ENCODE measurements at places on chromosomes 13 and 19.
A peak's percentile ranks its signal among the peaks of the same experiment; 100 is the strongest.

DNA sequence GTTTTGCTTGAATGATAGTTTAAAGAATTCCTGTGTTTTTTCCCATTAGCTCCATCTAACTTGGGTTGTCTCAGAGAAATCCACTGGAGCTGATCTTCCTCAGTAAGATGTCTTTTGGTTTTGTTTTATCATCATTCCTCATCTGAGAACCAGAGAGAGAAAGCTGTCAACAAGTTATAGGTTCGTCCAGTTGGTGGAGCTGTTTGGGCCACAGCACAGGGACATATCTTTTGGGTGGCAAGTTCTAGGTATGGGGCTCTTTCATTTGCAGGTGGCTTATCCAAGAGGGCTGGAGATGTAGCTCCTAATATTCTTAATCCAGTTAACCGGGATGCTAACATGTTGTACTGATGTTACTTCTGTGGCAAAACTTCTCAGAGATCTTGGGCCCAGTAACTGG is 174.2 kb downstream of the KCNRG start:
- DNase-seq: no peak

GRCh38 chr19:51572410-51572809 is 1.3 kb downstream of the ZNF175 start:
- no peak for DNase-seq

- DNase-seq: no peak
Measured at GRCh38 chr19:43592800-43593350, 3.1 kb downstream of the IRGQ start.

DNA sequence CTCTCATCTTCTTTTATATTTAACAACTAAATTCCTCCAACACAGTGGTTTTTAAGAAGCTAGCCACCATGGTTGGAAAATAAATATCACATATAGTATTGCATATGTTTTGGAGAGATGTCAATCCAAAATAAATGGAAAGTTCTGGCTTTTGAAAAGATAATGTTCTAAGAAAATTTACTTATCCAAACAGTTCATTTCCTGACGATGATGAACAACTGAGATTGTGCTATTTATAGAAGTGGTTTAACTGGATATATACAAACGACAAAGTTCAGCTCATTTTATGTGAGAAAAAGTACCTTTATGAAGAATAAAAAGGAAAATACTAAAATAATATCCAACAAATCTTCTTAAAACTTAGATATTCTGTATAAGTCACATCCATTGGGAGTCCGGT is 174.7 kb downstream of the MZT1 start:
- no peak for DNase-seq

- no peak for DNase-seq
Measured at GRCh38 chr13:26988059-26988769, 183.4 kb downstream of the USP12 start.

DNA sequence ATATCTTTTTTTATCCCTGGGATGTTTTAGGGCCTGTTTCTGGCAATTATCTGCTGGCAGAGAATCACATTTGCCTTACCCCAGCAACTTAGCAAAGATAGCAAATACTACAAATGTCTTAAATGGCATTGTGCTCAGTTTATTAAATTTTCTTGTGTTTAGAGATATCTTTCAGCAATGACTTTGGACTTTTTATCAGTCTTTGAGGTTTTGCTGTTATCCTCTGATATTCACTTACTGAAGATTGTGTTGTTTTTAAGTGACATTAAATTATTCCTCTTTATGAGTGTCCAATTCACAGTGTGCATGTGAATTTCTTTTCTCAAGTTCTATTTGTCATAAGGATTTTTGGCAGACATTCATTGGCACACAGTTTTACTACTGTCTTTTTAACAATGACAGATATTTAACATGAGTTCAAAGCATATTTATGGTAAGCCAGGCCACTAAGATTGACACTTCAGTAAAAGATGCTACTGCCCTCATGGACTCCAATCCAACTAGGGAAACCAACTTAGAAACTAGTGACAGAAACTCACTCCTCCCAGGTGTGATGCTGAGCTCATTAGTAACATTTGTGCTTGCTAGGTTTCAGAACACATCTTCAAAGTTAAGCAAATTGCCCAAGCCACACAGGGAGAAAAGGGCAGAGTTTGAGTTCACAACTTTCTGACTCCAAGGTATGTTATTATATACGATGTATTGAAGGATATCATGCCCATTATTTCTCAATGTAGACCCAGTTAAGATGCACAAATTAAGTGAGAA is 481.9 kb downstream of the GPC6 start:
- DNase-seq: no peak

- DNase-seq: no peak
Measured at GRCh38 chr19:13072188-13072908, 30.3 kb downstream of the LYL1 start.

- no peak for DNase-seq
Measured at GRCh38 chr19:16420336-16420676, 51.5 kb downstream of the EPS15L1 start.

DNA sequence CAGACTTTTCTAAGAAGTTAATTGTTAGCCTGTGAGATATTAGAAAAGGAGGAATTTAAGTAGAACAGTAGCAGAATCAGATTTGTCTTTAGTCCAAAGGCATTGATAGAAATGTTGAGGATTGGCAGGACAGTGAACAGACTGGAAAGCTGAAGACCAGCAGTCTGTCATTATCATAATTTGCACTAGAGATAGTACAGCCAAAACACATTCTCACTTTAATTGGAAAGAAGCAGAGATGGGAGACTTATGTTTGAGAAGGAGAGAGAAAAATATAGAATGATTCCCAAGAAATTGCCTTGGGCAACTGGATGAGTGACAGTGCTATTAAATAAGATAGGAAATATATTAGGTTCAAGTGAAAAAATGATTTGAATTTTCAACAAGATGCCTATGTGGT is 755.5 kb downstream of the SLITRK5 start:
- no peak for DNase-seq

GRCh38 chr13:22770891-22771290 is 409.9 kb upstream of the SGCG start:
- no peak for DNase-seq

- DNase-seq: no peak
Measured at GRCh38 chr19:29212356-29212647, 649 bp downstream of the UQCRFS1 start.

DNA sequence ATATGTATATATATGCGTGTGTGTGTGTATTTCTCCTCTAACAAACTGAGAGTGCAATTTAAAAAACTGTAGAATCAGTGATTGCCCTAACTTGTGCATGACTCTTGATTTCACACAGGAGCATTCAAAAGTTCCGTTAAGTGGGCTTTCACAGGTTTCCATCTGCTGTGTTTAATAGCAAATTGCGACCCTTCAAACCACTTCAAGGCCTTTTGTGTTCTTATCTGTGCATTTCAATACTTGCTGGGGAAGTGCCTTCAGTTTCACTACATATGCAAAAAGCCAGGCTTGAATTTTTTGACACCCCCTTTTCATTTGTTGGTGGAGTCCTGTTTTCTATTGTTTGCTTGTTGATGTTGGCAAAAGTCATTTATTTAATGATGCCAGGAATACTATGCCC is 158.0 kb downstream of the TM9SF2 start:
- no peak for DNase-seq

DNA sequence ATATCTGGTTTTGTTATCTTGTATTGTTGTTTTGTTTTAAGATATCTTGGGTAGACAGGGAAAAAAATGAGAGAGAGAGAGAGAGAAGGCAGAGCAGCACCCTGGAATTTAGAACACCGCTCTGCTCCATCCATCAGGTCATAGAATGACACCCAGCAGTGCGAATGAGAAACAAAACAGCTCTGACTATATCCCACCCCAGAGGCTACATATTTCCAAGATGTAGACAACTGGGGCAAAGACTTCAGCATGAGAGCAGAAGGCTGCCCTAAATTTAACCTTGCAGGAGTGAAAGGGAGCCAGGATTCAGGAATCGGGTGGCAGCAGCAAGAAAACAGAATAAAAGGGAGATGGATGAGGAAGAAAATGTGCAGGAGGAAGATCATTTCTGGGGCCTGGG is 46.5 kb downstream of the TNFSF13B start:
- no peak for DNase-seq

- no peak for DNase-seq
Measured at GRCh38 chr19:49214701-49215100, 57.1 kb downstream of the TRPM4 start.

GRCh38 chr19:38691938-38692457 is 44.5 kb downstream of the ACTN4 start:
- DNase-seq: peak; percentile 52

GRCh38 chr19:28686756-28687155 is 526.2 kb downstream of the UQCRFS1 start:
- DNase-seq: no peak

DNA sequence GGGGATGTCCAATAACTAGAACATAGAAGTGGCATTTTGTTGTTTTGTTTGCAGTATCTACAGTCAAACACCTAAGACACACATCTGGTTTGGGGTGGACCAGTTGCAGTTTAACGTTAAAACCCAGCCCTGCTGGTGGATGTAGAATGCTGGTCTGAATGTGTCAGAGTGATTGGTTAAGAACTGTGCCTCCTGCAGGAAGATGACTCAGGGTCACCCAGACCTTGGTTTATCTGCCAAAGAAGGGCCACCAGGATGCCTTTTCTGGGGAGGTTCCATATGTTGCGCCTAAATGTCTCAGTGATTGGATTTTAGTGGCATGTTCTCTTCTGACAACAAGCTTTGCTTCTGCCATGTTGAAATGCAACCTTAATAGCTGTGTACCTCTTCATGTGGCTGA is 23.1 kb downstream of the ZNF536 start:
- no peak for DNase-seq

DNA sequence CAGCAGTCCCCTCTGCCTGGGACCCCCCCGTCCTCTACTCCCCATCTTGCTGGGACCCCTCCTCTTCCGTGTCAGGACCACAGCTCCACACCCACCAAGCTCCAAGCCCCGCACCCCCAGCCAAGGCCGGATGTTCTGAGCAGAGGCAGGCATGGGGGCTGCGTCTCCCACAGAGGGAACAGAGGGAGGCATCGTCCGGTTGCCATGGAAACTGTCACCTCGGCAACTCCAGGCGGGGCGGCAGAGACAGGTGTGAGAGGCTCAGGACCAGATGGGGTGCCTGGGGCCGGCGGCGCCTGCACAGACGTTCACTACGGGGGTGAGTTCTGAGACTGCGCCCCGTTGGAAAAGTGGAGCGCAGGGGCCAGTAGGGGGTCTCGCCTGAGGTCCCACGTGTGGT is 5.4 kb downstream of the RNU6-9 start:
- no peak for DNase-seq

DNA sequence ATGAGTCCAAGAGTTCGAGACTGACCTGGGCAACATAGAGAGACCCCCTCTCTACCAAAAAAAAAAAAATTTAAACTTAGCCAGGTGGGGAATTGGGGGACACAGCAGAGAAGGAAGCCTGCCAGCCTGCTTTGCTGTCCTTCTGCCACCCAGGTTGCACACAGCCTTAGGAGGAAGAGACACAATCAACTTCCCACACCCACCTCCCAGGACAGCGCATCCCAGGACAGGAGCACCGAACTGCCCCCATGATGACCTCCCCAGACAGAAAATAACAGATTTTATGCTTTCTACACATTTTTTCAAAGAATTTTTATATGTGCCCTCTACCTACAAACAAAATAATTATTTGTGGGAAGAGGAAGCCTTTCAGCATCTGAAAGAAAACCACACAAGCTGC is 126.0 kb upstream of the ZNF507 start:
- DNase-seq: no peak

DNA sequence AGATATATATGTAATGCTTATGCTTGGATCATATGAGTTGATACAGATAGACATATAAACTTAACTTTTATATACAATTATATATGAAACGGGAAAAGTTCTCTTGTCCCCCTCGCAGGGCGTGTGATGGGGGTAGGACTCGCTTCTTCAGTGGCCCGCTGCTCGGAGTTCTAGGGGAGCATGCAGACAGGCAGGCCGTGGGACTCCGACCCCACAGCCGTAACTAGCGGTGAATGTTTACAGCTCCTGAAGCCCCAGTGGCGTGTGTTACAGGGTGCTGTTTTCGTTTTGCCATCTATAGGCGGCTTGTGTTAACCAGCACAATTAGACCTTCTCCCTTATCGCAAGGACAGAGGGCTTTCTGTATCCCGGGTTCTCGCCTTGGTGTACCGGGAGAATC is 1899.8 kb downstream of the PCDH9 start:
- no peak for DNase-seq

- DNase-seq: no peak
Measured at GRCh38 chr19:44725684-44726083, 22.8 kb upstream of the BCL3 start.

DNA sequence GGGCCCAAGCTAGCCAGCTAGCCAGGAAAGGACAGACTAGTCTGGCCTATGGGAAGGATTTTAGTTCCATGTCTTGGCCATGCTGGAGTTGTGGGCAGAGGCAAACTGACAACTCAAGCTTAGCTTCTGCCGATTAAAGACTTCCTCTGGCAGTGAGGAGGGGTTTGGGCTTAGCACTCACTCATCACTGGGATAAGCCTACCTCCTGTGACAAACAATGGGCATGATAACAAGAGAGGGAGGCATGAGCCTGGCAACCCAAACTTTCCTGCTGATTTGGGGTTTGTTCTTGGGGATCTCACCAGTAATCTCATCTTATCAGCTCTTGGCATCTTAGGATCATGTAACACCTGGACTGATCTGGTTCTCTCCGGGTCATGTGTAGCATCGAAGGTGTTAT is 83.6 kb downstream of the KL start:
- no peak for DNase-seq
